ENCODE measurements at places on chromosomes 4 and X.

DNA sequence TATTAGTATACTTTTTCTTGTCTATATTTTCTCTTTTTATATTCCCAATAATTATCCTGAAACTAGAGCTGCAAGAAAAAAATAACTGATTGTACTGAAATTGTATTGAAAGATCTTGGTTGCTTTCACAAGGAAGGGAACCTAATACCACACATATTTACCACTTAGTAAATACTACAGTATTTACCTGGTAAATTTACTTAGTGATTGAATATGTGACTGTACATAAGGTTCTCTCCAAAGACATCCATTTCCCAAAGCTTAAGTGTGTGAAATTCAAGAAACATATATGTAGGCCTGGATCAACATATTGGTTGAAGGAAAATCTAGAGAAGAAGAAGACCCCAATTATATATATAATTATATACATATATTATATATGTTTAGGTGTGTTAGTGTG is 1272.7 kb downstream of the C4orf33 start:
- DNase-seq: no peak

GRCh38 chr4:105613306-105613705 is 60.9 kb downstream of the ARHGEF38 start:
- no peak for DNase-seq

DNA sequence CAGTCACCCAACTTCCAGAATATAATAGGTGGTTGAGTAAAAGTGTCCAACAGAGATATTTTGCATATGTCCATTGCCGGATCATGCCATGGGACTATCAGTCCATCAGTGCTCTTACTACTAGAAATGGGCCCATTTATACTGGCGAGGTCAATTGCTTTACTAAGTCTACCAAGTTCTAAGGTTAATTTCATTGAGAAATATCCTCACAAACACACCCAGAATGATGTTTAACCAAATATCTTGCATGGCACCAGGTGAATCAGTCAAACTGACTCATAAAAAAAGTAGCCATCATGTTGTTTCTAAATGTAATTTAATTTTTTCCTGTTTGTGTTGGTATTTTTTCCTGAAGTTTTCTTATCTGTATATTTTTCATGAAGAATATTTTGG is 1217.0 kb downstream of the RAPGEF2 start:
- DNase-seq: no peak

DNA sequence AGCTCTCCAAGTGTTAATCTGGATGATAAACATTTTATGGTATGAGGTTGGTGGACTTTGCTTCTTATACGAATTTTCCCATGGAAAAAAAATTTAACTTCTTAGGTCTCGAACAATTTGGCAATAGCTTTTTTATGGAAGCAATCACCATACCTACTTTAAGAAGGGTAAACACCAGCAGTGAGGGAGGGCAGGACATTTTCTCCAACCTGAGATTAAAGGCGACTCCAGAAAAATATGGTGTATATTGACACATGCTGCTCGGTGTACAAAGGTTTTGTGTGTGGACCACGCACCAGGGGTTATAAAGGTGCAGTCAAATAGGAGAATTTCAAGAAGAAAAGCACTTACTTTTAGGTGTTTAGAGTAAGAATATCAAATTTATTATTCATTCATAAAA is 34.2 kb upstream of the SULT1E1 start:
- DNase-seq: no peak

DNA sequence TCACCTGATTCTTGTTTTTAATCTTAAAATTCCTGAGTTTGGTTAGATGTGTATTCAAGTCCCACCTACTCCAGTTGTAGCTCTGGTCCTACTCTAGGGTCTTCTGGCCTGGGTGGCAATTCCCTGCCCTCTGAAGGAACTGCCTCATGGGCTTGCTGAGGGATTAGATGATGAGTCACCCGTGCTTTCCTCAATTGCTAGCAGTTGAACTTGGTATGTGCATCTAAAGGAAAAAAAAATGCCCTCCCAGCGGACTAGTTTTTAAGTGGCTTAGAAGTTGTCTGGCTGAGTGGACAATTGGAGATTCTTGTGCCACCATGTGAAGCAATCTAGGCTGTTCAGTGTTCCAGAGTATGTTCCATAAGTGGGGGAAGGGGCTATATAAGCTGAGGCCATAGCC is 127.0 kb downstream of the CCNG2 start:
- DNase-seq: no peak

GRCh38 chr4:112813790-112814189 is 176.8 kb downstream of the LARP7 start:
- peak; percentile 31 for DNase-seq

GRCh38 chr4:72205831-72206230 is 174.0 kb downstream of the NPFFR2 start:
- no peak for DNase-seq

DNA sequence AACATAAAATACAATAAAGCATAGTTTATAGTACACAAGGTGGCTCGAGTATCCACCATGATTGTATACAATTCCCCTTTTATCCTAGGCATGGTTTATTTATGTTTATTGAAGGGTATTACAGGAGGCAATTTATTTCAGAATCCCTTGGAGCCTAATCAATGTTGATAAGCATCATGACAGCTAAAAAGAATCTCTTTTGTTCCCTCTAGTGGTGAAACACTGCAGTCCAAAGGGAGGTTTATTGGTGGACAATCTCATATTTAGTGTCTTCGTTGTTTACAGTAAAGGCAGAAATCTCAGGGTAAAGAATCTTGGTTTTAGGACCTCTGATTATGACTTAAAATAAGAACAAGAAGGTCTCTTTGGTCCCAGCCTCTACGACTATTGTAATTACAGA is 1712.5 kb downstream of the C4orf33 start:
- DNase-seq: no peak

- no peak for DNase-seq
Measured at GRCh38 chr4:8353912-8354453, 84.4 kb downstream of the HTRA3 start.

DNA sequence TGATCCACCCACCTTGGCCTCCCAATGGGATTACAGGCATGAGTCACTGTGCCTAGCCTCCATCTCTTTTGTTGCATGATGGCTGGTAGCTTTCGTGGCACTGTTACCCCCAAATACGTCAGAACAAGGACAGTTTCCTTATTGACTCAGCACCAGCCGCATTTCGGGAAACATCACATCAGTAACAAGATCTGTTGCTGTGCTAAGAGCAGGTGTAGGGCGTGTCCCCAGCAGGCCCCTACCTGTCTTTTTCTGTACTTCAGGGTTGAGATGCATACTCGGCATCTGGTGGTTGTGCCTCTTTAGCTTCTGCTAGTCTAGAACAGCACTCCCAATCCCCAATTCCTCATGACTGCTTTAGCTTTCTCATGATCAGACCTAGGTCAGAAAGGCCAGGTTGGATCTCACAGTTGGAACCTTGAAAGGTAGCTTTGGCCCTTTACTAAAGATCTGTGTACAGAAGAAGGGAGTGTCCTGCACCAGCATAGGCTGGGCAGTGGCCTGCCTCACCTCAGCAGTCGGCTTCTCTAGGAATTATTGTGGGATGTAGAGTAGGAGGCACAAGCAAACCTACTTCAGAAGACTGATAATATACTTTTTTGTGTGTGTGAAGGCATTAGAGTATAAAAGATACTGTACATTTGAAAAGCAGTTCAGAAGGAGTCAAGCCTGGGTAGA is 36.8 kb downstream of the NSD2 start:
- DNase-seq: no peak

- DNase-seq: no peak
Measured at GRCh38 chr4:40176602-40177001, 20.2 kb upstream of the RHOH start.

DNA sequence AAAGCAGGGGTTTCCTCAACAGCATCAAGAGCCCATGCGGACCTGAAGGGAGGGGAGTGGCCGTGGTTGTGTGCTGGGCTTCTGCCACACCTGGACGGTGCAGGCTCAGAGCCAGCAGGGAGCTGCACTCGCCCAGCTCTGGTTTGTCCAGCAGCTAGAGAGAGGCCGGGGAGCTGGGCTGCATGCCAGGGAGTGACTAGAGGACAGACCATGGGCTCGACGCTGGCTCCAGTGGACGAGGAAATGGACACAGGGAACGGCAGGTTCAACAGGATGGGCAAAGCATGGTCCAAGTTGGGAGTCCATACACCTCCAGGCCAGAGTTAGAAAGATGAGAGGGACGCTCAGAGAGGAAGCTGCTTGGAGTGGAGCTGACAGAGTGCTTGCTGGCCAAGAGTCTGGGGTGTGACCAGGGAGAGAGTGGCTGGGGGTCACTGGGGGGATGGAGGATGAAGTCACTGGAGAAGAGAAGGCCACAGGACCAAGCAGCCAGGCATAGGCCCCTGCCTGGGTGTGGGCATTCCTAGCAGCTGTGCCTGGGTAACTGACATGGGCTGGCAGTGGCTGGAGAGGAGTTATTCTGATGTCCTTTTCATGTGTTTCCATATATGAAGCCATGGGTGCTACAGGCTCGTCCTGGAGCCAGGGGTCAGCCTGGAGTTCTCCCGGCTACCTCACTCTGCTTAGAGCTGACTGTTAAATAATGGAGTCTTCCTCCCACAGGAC is 42.8 kb downstream of the HTT-AS start:
- DNase-seq: no peak

DNA sequence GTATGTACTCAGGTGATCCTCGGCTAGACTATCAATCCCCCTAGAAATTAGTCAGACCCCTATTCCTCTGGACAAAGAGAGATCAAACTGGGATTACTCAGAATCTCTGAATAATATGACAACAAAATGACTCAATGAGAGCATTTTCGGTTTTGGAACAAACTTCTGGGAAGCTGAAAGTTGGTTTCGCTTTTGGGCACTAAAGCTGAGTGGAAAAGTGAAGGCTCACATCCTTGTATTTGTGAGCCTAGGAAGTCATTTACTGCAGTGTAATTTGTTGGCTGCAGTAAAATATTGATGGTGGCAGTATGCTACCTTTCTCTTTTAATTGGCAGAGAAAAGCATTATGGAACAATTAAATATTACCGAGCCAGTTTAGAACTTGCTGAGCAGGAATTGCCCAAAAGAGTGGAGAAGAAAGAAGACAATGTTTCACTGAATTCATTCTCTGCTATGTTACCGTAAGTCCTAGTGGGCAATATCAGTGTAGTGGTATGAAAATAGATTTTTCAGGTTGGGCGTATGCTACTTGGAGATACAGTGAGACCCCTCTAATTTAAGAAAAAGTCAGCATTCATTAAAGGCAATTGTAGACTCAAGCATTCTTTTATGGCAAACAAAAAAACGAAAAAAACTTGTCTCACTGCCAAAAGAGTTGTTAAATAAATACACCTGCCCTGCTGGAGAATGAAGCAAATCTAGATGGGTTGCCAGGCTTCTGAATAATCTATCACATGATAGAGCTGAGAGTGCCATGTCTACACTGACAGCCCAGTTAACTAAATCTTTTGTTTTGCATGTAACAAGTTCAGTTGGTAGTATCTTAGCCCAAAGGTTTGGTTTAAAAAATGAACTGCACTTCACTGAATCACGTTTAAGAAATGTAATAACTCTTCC is 69.6 kb downstream of the AGTR2 start:
- no peak for DNase-seq

DNA sequence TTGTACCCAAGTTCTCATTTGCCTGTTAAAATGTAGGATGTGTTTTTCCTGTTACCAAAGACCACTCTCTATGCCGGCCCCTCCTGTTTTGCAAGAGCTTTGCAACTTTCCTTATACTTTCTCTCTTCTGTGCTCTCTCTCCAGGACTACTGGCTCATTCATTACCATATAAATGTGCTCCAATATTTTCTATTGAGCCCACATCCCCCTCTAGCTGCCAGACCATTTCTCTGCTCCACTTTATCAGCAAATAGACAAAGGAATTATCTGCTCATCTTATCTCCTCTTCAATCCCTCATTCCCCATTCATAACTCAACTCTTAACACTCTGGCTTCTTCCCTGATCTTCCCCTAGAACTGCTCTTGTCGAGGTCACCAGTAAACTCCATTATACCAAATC is 33.6 kb downstream of the RPGR start:
- DNase-seq: no peak

- DNase-seq: no peak
Measured at GRCh38 chr4:107902715-107903114, 28.6 kb upstream of the CYP2U1 start.

DNA sequence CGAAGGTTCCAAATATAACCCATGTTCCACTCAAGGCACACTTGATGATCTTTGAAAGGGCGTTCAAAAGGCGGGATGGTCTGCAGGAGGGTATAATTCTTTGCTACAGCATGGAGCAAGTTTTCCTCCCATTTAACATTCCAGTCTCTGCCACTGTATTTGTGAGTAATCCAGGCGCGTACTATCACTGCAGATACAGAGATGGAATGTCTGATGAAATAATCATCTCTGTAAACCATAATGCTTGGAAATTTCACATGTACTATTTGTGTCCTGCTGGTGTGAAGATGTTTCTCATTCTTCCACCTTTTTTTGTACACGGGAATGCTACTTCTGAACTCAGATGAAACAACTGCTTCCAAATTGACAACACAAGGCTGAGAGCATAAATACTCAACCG is 15.5 kb downstream of the SEL1L3 start:
- DNase-seq: no peak

DNA sequence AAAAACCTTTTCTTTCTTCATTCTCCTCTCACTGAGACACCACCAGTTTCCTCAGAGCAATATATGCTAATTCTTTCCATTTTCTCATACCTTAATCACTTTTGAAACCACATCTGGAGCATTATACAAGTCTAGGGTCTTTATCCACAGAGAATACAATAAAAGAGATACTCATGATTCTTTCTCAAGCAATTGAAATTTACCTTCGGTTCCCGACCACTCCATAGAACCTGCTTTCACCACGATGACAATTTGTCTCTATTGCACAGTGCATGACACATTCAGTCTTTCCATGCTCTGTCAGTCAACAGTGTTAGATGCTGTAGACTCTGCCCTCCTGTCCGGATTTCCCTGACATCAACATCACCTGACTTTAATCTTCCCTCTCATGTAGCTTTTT is 409.3 kb upstream of the NWD2 start:
- DNase-seq: no peak

- DNase-seq: no peak
Measured at GRCh38 chr4:52612341-52612740, 46.8 kb downstream of the USP46 start.

DNA sequence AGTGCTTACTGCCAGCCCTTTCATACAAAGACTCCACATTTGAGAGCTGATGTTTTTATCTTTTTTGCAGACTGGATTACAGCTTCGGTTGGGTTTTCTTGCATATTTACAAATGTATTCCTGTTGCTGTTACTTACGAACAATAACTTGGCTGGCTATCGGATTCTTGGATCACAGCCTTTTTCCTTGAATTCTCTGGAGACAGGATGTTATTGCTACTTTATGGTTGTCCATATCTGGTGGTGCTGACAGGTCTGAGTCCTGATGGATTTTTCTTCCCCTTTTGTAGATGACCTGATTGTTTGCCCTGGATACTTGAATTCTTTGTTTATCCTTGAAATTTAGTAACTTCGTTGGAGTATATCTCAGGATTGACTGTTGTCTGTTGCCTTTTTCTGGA is 77.7 kb downstream of the PDK3 start:
- no peak for DNase-seq

GRCh38 chr4:2859514-2859913 is 15.9 kb downstream of the ADD1 start:
- no peak for DNase-seq

- DNase-seq: no peak
Measured at GRCh38 chr4:3406431-3406830, 35.3 kb upstream of the HGFAC start.

- DNase-seq: no peak
Measured at GRCh38 chr4:107894138-107894603, 37.2 kb upstream of the CYP2U1 start.
